ENCODE measurements at places on chromosomes 5 and 9.

GRCh38 chr9:83239747-83240146 is 176.8 kb upstream of the RASEF start:
- DNase-seq, result no peak

DNA sequence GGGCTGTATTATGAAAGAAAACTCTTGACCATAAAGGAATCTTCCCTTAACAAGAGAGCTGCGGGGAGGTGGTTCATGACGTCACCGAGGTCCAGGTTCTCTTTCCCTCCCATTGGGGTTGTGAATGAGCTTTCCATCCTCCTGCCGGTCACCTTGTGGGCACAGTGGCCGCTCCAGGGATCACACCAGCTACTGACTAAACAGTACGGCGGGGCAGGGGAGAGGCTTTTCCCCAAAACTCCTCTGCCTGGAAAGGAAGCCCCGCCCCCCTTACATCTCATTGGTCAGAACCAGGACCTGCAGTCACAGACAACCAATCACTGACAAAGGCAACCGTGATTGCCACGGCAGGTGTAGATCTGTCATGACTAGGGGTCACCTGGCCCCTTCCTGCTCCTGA is 35.6 kb downstream of the ROR2 start:
- DNase-seq, result no peak

GRCh38 chr5:84080908-84081307 is 303.8 kb downstream of the EDIL3 start:
- no peak for DNase-seq

GRCh38 chr5:140249536-140249935 is 53.4 kb downstream of the PFDN1 start:
- no peak for DNase-seq

GRCh38 chr5:62273687-62274086 is 32.3 kb upstream of the KIF2A start:
- no peak for DNase-seq

GRCh38 chr9:113349445-113350094 is at the start of gene BSPRY:
TSS of gene BSPRY (plus strand) at chr9:113349541. CDS start at chr9:113349580, 39 bp downstream.
- peak; percentile 22 for DNase-seq

- no peak for DNase-seq
Measured at GRCh38 chr9:70868661-70869652, 252.5 kb downstream of the TRPM3 start.

DNA sequence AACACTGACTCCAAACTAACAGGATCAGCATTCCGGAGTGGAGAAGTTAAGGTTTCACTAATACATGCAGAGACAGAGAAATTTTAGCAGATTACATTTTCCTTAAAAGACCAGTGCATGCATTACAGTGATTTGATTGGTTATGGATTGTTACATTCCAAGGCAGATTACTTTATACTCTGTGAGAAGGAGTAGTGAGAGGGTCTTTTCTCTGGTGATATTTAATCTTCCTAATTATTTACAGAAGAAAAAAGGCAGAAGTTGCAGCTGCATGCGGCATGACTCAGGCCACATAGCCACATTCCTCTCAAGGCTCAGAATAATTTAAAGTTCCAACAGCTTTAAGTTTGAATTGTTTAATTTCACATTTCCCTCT is 53.0 kb upstream of the PDZD2 start:
- DNase-seq, result no peak

DNA sequence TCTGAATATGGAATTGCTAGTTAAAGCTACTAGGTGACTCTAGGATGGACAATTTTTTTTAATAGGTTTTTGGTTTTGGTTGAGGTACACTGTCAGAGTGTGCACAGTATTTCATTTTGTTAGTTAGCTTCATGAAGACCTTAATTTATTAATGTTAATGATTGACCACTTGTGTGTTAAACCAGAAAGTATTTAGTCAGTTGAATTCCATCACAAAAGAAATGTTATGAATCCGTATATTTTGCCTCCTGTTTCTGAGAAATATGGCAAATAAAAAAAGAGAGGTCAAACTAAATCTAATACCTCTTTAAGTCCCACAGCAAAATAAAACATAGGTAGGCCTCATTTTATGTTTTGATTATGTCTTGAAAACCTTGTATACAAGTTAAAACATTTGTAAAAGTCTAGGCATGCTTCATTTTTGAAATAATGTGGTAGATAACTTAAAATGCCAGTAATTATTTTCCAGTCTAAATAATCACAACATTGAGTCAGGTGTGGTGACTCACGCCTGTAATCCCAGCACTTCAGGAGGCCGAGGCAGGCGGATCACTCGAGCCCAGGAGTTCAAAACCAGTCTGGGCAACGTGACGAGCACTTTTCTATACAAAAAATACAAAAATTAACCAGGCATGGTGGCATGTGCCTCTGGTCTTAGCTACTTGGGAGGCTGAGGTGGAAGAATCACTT is 50.8 kb downstream of the ITGA1 start:
- DNase-seq, result no peak

GRCh38 chr5:8068078-8068477 is 199.1 kb downstream of the MTRR start:
- DNase-seq, result no peak

DNA sequence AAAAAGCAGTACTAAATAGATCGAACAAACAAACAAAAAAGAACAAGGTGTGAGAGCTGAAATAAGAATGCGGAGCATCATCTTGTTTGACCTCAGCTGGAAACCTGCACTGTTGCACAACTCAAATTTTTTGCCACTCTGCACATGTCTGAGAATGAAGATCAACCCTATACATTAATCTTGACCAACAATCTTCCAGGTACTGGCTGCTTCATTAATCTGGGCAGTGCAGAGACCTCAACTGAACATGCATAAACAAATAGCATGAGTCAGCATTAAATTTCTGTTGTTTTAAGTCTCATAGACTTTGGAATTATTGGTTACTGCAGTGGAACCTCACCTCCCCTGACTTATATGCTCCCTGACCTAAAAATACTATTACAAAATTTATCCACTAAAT is 114.6 kb upstream of the FTMT start:
- no peak for DNase-seq

- DNase-seq, result no peak
Measured at GRCh38 chr5:14245132-14245925, 102.2 kb downstream of the TRIO start.

DNA sequence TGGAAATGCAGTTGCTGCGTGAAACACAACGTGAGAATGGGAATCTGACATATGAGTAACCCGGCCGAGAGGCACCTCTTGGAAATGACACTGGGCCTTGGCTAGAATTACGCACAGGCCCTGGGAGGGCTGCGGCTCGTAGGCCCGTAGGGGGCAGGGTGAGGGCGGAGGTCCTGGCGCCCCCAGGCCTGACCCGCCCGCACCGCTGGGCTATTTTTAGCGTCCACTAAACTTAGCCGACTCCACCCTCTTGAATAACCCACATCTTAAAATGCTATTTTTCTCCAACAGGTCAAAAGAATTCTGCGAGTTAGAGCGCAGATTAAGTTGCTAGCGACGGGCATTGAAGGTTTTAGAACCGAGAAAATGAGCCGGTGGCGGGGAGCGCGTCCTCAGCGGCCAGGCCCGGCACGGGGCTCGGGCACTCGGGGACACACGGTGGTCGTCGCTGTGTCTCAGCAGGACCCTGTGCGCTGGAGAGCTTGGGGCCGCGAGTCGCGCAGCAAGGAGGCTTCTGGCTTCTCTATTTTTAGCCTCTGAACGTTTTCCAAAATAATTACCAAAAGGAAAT is 168.5 kb downstream of the AUH start:
- DNase-seq, result peak; percentile 76

GRCh38 chr5:137760719-137761516 is 6.8 kb upstream of the HNRNPA0 start:
- DNase-seq, result no peak

- no peak for DNase-seq
Measured at GRCh38 chr5:177957241-177957640, 38.8 kb downstream of the PROP1 start.
